ENCODE measurements at places on chromosomes 4 and X.
A peak's percentile ranks its signal among the peaks of the same experiment; 100 is the strongest.

DNA sequence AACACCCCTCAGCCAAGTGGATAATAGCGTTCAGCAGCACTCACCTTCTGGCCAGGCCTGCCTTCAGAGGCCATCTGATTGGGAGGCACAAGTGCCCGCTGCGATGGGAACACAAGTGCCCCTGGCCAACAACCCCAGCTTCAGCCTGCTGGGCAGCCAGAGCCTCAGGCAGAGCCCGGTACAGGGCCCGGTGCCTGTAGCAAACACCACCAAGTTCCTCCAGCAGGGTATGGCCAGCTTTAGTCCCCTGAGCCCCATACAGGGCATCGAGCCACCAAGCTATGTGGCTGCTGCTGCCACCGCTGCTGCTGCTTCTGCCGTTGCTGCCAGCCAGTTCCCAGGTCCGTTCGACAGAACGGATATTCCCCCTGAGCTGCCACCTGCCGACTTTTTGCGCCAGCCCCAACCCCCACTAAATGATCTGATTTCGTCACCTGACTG is 55.9 kb upstream of the MTM1 start:
- no peak for DNase-seq

DNA sequence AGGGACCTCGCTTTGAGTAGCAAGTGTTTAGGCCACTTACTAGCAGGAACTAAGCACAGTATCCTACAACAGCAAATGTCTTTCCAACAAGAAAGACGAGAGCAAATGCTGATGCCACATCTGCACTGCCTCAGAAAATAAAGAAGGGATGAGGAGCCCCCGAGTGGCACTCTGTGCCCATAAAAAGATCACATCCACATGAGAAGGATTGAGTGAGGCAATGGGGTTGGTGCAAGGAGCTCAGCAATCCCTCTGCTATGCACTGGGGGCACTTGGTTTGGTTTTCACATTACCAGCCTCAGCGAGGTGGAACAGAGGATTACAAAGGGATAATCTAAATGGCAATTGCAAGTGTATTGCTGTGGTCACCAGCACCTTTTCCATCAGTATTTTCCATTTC is 252.8 kb upstream of the SLC7A11 start:
- no peak for DNase-seq

DNA sequence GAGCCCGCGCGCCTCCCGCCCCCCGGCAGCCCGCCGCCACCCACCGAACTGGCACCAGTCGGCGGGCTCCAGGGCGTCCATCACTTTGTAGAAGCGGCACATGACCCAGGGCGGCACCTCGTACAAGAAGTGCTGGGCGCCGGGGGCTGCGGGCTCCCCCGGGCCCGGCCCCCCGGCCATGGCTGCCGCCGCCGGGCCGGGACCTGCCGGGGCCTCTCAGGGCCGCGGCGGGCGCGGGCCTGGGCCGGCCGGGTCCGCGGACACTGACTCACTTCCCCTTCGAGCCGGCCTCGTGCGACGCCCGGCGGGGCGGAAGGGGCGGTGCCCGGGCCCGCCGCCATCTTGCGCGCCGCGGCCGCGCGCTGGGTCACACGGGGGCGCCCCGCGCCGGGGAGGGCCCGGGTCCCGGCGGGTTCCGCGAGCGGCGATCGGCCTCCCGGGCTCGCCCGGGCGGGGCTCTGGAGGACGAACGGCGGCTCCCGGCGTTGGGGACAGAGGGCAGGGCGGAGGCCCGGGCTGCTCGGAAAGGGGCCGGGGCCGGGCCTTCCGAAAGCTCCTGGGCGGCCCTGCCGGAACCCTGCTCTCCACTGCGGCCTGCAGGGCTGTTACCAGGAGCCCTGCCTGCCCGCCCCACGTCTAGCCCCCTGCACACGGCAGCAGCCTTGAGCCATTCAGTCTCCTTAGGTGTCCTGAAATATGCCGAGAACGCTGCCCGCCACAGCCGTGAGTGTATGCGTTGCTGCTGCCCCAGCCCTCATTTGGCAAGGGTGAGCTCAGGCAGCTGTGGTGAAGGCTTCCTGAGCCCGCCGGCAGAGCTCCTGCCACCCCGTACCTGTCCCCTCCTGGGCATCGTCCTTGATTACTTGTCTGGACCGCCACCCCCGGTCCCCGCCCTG is at the start of gene IRAK1:
IRAK1 (minus strand) TSS at position 270 of the 896 bp plus-strand sequence; CDS start at position 180, 90 bp downstream.
- peak; percentile 49 for DNase-seq

GRCh38 chr4:67554096-67554495 is 4.4 kb upstream of the STAP1 start:
- no peak for DNase-seq

- no peak for DNase-seq
These were observed 19.7 kb upstream of the CXCL6 start for GRCh38 chr4:73816814-73817213.

GRCh38 chr4:159177265-159178150 is 74.6 kb downstream of the RAPGEF2 start:
- no peak for DNase-seq

DNA sequence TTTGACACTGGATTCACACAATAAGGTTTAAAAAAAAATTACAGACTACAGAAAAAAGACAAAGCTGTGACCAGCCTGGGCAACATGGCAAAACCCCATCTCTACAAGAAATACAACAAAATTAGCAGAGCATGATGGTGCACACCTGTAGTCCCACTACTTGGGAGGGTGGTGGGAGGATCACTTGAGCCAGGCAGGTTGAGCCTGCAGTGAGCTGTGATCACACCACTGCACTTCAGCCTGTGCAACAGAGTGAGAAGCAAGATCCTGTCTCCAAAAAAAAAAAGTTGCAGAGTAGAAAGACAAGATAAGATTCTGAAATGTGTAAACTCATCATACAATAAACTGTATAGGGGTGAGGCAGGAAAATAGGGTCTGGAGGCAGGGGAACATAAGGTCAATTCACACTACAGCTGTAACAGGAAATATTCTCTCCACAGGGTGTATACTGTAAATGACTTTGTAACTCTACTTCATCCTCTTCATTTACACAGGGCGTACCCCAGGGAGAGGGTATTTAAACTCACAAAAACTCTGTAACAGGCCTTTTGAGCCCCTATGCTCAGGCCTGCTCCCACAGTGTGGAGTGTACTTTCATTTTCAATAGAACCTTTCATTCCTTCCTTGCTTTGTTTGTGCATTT is 112.6 kb upstream of the MAPK10 start:
- DNase-seq, result no peak

- DNase-seq, result no peak
These were observed 28.4 kb upstream of the GRPEL1 start for GRCh38 chr4:7096236-7096635.

DNA sequence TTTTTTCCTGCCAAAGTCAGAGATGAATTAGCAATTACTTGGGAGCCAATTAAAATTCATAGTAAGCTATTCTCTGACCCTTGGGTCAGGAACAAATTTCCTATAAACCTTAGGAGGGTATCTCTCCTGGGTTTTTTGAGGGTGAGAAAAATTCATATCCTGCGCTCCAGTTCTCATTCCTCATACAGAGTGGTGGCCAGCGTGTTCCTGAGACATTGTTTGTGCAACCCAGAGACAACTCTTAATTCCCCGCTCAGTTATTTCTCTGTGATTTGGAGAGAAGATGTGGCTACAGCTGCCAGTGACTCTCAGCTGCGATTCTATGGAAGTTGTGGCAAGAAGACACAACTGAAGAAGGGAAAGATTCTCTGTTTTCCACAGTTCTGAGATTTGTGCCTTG is 37.9 kb upstream of the CBR4 start:
- DNase-seq, result no peak
